ENCODE measurements at places on chromosomes 5 and 9.

DNA sequence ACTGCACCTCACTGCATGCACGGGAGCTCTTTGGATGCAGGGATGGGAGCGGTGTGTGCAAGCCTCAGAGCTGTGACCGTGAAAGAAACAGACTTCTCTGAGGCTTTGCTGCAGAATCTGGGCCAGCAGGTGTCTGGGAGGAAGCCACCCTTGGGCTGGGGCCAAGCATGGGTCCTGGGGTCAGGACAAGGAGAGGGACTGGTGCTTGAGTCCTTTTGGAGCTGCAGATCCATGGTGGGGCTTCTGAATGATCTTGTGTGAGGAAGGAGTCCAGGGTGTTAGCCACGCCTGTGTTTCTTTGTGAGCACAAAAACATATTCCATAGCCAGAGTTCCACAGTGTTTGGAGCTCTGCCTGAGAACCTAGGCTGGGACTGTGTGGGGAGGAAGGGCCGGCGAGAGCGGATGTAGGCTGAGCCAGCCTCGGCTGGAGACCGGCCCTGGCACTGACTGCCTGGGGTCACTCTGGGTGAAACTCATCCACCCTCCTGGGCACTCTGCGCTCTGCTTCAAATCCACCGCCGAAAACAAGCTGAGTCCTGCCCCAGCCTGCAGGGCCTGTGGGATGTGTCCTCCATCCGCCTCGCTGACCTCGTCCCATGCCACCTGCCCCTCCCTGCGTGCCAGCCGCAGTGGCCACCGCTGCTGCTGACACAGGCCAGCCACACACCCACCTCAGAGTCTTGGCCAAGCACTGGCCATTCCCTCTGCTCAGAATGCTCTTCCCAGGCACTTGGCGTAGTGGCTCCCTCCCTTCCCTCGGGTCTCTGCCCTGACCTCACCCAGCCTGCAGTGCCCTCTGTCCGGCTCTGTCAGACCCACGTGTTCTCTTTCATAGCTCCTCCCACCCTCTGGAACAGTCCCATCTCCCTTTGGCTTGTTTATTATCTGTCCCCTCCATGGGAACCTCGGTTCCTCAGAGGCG is 26.7 kb downstream of the ERGIC1 start:
- no peak for DNase-seq

DNA sequence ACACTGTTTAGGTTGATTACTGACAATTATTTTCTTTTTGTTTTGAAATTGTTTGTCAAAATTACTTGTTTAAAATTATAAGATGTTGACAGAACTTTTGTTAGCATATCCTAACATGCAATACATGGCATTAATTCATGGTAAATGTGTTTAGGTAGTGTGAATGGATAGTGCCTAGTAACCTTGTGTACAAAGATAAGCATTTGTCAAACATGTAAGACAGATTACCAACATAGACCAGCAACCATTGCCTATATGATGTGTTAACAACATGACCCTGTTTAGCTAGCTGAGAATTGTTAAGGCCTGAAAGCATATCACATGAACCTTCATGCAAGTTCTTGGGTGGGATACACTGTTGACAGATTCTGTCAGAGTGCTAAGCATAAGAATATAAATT is 13.4 kb downstream of the MAN2A1 start:
- no peak for DNase-seq

DNA sequence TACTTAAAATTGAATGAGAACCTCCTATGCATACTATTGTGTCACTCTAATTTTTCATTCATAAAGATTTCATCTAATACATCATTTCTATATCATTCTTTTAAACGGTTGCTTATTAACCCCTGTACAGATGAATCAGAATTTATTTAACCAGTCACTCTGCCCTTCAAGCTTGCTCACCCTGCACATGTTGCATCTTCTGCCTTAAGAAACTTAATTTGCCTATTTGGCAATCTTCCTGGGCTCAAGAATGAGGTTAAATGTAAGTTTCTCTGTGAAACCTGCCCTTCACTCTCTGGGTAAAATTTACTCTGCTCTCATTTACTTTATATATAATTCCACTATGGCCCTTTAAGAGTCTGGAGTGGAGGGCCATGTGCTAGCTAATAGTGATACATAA is 434.7 kb upstream of the ZNF608 start:
- DNase-seq: no peak

DNA sequence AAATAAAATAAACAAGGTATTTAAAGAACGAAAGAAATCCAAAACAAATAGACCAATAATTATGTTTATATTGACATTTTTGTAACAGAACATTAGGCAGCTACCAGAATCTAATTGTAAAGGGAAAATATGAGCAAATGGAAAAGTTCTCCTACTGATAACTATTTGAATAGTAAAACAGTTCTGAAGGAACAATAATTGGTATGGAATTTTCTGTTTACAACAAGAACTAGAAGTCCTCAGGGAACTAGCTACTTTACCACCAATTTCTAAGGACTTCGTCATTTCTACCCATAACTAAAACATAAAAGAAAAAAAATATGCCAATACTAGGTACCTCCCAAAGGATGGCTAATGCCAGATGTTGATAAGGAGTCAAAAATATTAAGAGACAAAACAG is 58.5 kb downstream of the AP3B1 start:
- no peak for DNase-seq

- no peak for DNase-seq
Measured at GRCh38 chr5:167950126-167950721, 341.2 kb upstream of the WWC1 start.

- DNase-seq: no peak
Measured at GRCh38 chr5:169837686-169838085, 142.6 kb downstream of the INSYN2B start.
